ENCODE measurements at places on chromosomes 4 and X.

GRCh38 chr4:180794333-180794732 lies 1448.9 kb upstream of the TENM3 start:
- no peak for DNase-seq

DNA sequence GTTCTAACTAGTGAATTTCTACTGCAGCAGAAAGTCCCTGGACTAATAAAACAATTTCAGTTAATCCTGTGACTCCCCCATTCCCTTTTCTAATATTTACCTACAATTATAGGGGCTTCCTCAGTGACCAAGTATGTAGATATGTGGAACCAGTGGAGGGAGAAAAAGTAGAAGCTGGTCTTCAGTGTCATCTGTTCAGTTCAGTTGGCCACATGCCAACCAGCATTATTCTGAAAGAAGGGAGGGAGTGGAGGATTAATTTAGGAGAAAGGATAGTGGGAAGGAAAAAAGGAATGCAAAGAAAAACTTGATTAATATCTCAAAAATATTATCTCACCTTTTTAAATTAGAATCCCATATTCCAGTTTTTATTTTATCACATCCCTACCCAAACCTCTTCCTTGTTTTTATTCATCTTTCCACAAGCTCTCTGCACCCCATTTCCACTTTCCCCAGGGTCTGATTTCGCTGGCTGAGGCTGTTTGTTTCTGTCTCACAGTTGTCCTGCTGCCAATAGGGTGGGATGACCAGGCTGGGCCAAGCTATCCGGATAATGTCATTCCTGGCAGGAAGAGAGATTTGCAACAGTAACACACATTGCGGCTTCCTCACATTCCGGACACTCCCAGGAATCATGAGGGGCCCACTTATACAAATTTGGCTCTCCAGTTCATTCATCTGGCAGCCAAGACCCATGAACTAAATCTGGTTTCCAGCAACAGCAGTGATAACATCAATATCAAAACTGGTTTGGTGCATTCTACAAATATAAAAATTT lies 24.6 kb upstream of the ANTXR2 start:
- peak; percentile 84 for DNase-seq

DNA sequence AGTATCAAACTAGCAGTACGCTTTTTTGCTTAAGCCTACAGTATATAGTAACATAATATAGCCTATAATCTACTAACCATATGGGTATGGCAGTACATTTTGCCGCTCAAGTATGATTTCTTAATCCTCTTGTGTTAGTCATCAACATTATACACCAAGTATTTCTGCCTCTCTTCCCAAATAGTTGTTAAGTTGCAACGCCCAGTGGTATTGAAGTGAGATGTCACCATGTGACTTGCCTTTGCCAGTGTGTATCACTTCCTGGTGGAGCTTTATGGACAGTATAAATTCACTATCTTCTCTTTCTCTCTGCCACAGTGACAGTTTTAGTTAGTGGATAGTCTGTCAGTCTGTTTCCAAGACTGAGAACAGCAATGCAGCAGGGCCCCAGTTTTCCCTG lies 535.5 kb downstream of the PDHA2 start:
- no peak for DNase-seq

DNA sequence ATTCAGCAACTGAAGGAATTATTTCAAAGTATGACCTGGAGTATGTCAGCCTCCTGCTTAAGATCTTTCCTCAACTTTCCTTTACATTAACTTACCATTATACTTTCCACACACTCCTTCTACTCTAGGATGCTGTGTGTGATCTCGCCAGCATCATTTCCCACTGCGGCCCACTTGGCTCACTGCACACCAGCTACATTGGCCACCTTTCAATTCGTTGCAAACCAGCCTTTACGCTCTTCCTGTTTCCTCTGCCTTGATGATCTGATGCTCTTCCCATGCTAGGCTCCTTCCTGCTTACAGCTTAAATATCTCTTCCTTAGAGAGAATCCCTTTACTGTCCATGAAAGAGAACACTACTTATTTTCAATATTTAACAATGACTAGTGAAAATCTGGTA lies 95.1 kb downstream of the GPM6A start:
- no peak for DNase-seq

DNA sequence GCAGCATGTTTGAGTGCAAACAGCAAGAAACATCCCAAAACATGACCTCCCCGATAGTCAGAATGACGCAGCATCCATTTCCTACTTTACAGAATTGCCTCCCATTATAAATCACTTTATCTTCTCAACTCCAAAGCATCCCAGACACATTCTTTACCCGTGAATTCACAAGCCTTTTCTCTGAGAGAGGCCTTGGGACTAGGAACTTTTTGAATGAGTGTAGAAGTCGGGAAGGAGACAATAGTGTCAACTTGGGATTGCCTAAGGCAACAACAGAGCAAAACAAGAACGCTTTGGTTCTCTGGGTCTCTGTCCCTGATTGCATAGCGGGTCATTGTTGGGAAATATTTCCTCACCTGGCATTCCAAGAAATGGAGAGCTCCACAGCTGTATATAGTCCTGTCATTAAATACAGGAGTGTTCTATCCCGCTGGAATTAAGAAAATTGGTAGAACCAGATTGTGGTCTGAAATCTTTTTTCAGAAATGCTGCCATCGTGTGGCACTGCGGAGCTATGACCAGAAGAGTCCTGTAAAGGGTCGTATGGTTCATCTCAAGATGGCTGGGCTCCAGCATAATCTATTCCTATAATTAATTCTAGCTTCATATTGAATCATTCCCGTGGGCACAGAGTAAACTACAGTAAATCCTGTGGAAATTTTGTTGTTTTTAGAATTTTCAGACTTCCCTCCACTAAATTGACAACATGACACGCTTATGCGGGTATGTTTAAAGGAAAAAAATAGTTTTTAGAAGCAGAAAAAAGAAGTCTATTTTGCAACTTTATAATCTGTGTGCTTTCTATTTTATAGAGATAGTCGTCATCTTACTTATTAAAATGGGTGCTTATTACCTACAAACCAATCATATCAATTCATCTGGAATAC lies 2.0 kb upstream of the SPP1 start:
- peak; percentile 35 for DNase-seq

DNA sequence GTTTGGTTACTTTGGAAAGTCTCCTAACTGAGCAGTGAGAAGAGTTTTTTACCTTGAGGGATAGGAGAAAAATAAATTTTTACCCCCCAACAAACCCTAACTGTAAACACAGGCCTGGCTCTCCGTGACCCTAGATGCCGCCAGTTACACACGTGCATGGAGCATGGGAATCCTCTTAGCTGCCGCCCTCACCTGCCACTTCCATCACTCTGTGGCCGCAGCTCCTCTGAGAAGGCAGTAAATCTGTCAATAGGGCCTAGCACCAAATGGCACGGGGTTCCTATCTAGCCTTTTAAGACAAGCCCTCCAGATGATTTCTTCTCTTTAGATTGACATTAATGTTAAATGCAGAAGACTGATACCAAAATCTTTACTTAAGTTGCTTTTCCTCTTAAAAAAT lies 330.3 kb upstream of the FAM241A start:
- DNase-seq, result no peak

DNA sequence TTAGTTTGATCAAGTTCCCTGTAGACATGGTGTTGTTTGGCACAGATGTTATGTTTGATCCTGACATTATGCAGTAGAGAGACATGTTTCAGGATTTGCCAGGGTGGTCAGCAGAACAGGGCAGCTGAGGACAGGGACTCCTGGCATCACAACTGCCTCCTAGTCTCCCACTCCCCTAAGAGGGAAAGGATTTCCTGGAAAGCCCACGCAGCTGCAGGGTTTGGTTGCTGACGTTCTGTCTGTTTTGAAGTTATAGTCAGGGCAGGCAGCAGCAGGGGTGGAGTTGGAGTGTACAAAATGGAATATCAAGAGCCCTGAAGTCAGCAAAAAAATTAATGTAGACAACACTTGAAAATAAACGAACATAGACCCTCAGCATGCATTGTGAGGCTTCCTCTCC lies 125.4 kb downstream of the CPE start:
- no peak for DNase-seq

- no peak for DNase-seq
Measured at GRCh38 chrX:122770581-122770980, 413.5 kb upstream of the GRIA3 start.

DNA sequence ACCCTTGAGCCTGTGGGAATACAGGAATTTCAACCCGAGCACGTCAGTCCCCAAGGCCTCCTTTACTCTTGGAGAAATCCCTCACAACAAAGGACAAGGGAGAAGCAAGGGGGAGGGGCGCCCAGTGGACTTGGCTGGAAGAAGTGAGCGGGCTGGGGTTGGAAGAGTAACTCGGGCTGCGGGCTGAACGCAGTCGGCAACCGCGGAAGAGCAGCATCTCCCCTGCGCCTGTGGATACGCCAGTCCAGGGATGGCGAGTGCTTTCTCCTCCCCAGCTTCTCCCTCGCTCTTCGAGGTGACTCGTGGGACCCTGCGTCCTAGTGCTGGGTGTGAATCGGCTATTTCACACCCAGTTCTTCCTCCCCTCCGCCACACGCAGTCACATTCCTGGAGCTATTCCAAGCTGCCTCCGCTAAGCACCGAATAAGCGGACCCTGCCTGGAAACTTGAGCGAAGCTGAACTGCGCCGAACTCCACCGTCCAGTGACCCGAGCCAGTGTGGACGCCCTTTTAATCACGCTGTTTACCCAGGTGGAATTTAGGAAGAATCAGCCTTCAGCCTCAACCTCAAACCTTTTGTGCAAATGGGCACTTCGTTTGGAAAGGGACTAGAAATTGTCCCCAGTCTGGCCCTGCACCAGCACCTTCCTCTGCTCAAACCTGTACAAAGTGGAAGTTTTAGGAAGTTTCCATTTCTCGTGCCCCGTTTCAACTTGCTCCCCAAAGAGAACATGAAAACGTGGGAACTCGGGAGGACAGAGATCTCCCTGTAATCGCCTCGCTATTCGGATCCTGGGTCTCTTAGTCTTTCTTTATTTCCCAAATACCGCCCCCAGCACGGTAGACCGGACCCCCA lies 64.3 kb upstream of the WDR17 start:
- DNase-seq, result no peak

- DNase-seq, result no peak
Measured at GRCh38 chr4:189826657-189827056, 114.0 kb upstream of the FRG1 start.

- DNase-seq, result no peak
Measured at GRCh38 chr4:40811956-40812355, 62.2 kb downstream of the NSUN7 start.

GRCh38 chr4:90419124-90419711 lies 292.0 kb downstream of the CCSER1 start:
- peak; percentile 0 for DNase-seq

- no peak for DNase-seq
Measured at GRCh38 chr4:14787894-14788293, 214.4 kb upstream of the CPEB2 start.

DNA sequence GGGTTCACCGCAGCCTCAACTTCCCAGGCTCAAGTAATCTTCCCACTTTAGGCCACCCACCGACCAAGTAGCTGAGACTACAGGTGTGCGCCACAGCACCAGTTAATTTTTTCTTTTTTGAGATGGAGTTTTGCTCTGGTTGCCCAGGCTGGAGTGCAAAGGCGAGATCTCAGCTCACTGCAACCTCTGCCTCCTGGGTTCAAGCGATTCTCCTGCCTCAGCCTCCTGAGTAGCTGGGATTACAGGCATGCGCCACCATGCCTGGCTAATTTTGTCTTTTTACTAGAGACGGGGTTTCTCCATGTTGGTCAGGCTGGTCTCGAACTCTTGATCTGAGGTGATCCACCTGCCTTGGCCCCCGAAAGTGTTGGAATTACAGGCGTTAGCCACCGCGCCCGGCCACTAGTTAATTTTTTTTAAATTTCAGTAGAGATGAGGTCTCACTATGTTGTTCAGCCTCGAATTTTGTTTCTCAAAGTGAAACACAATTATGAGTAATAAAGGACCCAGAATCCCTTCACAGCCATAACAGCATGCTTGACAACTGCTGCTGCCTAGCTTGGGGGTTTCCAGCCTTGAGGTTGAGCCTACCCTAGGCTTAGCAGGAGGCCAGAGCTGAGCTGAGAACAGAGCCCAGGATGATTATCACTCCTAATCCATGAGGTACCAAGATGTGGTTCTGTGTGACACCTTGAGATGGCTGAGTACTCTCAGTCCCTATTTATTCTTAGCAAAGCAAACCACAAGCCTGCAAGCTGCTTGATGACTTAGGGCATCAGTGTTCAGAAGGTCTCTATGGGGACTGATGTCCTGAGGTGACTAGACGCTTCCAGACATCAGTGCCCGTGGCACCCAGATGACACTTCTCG lies 41.6 kb upstream of the NKRF start:
- DNase-seq, result no peak

- no peak for DNase-seq
Measured at GRCh38 chr4:49217492-49217891, 231.4 kb downstream of the CWH43 start.

- no peak for DNase-seq
Measured at GRCh38 chr4:113050837-113051236, 1.4 kb downstream of the ANK2 start.

GRCh38 chr4:74112399-74113105 lies 13.6 kb upstream of the CXCL2 start:
- no peak for DNase-seq

- no peak for DNase-seq
Measured at GRCh38 chrX:149825424-149825823, 43.7 kb downstream of the MAGEA9 start.

- no peak for DNase-seq
Measured at GRCh38 chrX:73647632-73648322, 84.8 kb downstream of the CHIC1 start.

- no peak for DNase-seq
Measured at GRCh38 chrX:96906741-96907140, 23.0 kb downstream of the RPA4 start.

DNA sequence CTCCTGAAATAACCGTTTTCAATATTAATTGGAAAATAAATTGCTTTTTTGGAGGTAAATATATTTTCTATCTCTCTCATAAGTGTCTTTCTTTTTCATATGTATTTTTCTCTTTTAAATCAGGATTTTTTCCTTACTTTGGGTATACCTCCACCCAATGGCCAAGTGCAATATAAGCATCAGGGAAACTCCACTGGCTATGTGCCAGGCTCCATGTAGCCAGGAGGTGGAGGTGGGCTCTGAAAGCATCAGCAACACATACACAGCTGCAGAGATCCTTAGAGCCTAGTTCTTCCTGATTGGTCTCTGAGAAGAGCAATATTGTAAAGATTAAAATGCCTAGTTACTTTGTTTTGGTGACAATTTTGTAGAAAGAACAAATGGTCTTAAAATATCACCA lies 3.4 kb downstream of the GABRA2 start:
- no peak for DNase-seq

GRCh38 chr4:8646296-8647093 lies 53.9 kb downstream of the CPZ start:
- no peak for DNase-seq
